ENCODE measurements at places on chromosomes 7 and 10.
A peak's percentile ranks its signal among the peaks of the same experiment; 100 is the strongest.

GRCh38 chr10:80296942-80297341, 7.5 kb upstream of the MAT1A start:
- no peak for DNase-seq

DNA sequence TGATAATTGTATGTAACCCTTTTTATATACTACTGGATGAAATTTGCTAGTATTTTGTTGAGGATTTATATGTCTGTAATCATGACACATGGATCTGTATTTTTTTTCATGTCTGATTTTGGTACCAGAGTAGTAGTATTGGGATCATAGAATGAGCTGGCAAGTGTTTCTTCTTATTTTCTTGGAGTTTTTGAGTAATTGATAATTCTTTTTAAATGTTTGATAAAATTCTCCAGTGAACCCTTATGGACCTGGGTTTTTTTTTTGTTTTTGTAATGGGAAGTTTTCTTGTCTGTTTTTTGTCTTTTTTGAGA, 28.4 kb downstream of the ZNF33A start:
- DNase-seq, result no peak

- no peak for DNase-seq
These were observed 57.4 kb upstream of the NRP1 start for GRCh38 chr10:33391611-33392465.

DNA sequence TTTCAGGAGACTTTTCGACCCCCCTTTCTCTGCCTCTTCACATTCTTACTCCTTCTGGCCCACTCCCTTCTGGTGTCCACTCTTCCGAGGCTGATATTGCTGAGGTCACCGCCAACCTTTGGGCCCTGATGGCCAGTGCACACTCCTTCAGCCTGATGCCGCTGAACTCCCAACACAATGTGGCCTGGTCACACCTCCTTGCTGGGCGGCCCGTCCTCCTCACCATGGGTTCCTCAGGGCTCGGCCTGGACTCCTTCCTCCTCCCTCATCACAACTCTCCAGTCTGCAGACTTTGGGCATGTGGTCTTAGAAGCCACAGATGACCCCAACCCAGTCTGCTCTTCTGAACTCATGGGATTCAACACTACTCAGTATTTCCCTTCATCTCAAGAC, 583.0 kb upstream of the MGMT start:
- no peak for DNase-seq

DNA sequence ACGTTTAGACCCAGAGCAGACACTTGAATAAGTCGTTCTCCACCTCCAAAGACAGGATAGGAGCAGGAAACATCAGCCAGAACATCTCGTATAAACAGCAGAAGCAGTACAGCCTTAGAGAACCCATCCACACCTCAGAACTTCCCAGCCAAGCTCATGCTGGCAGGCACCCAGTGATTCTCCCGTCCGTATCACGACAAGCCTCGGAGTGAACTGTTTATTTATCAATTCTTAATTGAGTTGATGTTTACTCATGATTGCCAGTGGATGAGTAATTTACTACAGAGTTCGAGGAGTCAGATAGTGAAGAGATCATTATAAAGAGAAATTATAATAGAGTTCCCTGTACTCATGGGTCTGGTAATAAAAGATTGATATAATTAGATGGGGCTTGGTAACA, 811.5 kb downstream of the LRMDA start:
- no peak for DNase-seq

- DNase-seq, result no peak
These were observed 102.3 kb downstream of the SLC25A13 start for GRCh38 chr7:96219378-96220130.

GRCh38 chr7:36227223-36227622, 74.2 kb downstream of the EEPD1 start:
- DNase-seq, result no peak

- peak; percentile 13 for DNase-seq
These were observed 43.2 kb downstream of the CCNY start for GRCh38 chr10:35379226-35380137.

GRCh38 chr7:106094780-106095179, 17.3 kb downstream of the SYPL1 start:
- DNase-seq, result no peak

DNA sequence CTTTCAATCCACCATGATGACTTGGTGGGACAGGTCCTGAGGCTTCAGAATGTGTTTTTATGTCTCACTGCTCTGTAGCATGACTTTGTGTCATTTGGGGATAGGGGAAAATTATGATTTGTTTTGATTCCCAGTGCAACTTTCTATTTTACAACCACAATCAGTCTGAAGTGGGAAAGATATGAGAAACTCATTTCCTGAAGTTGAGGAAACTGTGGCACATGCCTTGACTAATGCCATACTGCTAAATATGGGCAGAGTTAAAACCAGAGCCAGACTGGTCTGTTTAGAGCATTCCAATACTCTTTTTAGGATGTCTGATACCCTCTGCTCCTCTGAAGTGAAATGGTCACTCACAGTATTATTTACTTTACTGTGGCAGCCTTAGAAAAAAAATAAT, 307.7 kb downstream of the ADRA2A start:
- DNase-seq, result no peak

DNA sequence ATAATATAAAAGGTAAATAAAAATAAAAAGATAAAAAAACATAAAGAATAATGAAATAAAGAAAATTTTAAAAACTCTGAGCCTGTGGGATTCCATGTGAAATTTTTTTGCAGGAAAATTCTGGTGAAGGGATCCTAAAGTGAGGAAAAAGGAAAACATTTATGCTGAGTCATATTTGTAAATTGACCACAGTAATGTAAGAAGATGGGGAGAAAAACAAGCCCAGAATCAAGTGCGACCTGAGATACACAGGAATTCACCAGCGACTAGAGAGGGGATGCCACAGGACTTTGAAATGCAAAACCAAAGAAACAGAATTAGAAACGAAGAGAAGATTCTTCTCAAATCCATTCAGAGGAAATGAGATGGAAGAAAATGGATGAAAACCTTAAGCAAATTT, 133.8 kb upstream of the PFKP start:
- DNase-seq, result no peak

DNA sequence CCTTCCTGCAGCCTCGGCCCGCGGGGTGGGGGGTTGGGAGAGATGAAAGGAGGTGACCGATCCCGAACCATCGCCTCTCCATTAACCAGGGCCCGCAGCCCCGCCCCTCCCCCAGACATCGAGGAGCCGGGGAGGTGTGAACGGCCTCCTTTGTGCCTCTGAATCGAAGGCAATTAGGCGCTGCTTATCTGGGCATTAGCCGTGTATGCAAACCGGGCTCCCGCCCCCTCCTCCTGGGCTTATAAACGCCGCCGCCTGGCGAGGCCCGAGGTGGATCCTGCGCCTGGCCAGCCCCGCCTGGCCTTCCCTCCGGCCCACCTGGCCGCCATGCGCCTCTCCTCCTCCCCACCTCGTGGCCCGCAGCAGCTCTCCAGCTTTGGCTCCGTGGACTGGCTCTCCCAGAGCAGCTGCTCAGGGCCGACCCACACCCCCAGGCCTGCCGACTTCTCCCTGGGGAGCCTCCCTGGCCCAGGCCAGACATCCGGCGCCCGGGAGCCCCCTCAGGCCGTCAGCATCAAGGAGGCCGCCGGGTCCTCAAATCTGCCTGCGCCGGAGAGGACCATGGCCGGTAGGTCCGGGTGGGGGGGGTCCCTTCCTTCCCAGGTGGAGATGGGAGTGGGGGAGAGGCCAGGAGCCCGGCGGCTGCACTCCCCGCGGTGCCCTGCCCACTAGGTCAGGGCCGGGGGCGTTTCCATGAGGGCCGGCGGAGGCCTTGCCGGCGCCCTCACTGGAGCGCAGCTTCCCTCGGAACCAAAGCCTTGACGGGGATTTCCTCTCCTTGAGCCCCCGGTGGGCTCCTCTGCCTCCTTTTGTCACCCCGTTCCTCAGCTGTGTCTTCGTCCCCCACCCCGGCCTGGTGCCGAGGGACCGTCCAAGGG, at the start of gene VENTX:
TSS of gene VENTX (plus strand) at position 268 of the 878 bp plus-strand sequence. CDS start at position 328, 60 bp downstream.
- no peak for DNase-seq

GRCh38 chr10:7593063-7593462, 73.7 kb downstream of the ITIH5 start:
- DNase-seq, result no peak

GRCh38 chr7:111164442-111164841, 73.5 kb downstream of the LRRN3 start:
- no peak for DNase-seq

GRCh38 chr7:149310113-149310836, 48.3 kb downstream of the ZNF783 start:
- peak; percentile 44 for DNase-seq

DNA sequence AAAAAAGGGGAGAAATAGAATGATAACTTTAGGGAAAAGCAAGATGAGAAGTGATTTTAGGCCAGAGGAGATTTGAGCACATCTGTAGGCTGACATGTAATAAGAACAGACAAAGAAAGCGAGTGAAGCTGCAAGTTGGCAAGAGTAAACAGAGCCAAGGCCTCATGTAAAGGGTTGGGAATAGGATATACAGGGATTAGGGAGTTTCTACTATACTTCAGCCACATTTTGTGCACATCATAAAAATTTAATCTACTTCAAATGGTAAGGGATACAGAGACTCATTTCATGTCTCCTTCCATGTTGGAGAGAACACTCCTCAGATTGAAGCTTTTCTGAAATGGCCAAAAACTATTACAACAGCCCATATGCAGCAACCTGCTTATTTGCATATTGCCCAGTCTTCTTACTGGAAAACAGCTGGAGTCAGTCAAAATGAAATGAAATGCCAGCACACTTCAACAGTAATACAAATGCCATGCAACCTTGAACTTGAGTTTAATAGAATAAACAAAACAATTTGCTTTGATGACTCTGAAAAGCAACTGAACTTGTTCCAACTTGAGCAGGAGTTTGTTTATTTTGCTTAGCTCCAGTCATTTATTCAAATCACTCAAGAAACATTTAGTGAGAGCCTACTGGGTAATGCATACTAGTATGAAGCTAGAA, 49.9 kb downstream of the NRCAM start:
- no peak for DNase-seq

GRCh38 chr10:6236349-6237198, 33.8 kb downstream of the PFKFB3 start:
- DNase-seq, result no peak

- no peak for DNase-seq
These were observed 22.4 kb downstream of the SND1 start for GRCh38 chr7:127674361-127674760.

- DNase-seq, result no peak
These were observed 56.6 kb upstream of the PDE1C start for GRCh38 chr7:32126843-32127242.

DNA sequence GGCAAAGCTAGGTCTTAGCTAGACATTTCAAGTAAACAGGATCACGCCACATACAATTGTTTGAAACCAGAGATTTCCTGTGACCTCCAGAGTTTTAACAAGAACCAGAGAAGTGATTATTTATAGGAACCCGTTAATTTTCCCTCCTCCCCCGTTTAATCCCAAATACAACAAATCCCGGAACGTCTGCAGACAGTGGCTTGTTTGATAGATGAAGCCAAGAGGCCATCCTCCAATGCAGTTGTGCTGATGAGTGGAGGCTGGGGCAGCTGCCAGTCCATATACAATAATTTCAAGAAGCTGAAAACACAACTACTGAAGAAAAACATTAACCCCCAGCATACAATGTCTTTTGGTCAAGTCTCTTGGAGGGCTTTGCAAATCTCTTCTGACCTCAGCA, 971.6 kb upstream of the ZNF722 start:
- DNase-seq, result no peak

GRCh38 chr10:61643316-61643751, 19.4 kb upstream of the CABCOCO1 start:
- DNase-seq, result no peak

- peak; percentile 48 for DNase-seq
These were observed 26.4 kb upstream of the SRGN start for GRCh38 chr10:69061305-69062161.

DNA sequence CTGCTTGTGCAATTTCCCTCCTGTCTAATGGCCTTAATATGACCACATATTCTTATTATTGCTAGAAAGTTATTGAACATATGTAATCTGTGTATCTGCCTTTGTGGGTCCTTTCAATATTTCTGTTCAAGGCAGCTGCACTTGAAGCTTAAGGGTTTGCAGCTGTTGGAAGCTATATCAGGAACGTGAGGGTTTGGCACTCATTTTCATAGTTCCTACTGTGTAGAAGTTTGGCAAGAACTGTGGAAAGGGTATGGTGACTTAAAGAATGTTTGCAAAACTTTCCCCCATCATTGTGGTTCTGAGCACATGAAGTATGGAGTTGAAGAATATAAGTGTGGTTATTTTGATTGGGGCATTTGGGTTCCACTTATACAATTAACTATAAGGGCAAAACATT, 144.7 kb upstream of the SEMA3A start:
- no peak for DNase-seq

- no peak for DNase-seq
These were observed 23.4 kb upstream of the EGR2 start for GRCh38 chr10:62839590-62839989.

- no peak for DNase-seq
These were observed 17.0 kb downstream of the ADRA2A start for GRCh38 chr10:111093741-111094380.

DNA sequence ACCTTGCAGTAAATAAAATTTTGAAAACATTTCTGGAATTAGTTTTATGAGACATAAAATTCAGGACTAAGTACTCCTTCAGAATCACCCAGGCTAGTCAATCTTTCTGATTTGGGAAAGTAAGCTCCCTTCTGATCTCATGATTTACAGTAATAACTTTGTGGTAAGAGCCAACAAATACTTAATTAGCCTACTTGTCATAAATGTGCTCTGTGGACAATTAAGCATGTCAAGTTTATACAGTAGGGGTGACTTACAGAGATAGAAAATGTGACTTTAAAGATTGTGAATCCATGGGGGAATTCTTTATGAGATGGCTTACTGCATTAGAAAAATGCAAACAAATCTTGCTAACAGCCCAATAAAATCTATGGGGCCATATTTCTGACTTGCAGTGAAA, 616.9 kb upstream of the GHITM start:
- no peak for DNase-seq

DNA sequence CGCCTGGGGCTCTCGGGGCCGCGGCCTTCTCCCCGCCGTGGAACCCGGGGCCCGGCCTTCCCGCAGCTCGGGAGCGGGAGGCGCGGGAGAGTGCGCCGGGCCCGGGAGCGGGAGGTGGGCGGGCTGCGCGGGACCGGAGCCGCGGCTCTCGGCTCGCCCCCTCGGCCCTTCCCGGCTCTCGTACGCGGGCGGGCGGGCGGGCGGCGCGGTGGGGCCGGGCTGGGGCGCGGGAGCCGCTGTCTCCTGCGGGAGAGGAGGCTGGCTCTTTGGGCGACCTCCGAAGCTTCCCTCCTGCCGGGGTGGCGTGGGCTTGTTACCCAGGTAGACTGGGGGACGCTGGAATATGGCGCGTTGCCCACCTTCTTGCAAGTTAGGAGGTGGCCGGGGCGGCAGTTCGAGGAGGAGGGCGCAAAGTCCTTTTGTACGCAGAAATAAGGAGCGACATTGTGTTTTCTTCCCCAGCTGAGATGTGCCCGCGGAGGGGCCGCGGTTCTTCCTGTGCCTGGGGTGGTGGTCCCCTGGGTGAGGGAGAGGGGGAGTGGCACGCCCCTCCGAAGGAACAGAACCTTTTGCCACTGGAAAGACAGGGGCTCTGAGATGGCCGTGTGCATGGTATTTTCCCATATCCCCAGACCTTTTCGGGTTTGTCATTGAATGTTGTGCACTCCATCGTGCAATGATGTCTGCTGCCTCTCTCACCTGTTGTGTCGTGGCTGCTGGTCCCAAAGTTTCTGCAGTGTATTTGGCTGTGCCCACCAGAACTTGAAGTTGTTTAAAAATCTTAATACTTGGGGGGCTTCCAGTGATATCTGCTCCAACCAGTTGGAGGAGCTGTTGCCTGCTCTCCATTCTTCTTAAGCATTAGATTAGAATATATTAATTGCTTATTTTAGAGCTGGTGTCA, 844 bp downstream of the NRF1 start:
- DNase-seq, result peak; percentile 46

Measured in CD4-positive, alpha-beta T cell treated with Interleukin-21 for 1 hour (primary cell).